ENCODE measurements at places on chromosomes 13 and 19.

DNA sequence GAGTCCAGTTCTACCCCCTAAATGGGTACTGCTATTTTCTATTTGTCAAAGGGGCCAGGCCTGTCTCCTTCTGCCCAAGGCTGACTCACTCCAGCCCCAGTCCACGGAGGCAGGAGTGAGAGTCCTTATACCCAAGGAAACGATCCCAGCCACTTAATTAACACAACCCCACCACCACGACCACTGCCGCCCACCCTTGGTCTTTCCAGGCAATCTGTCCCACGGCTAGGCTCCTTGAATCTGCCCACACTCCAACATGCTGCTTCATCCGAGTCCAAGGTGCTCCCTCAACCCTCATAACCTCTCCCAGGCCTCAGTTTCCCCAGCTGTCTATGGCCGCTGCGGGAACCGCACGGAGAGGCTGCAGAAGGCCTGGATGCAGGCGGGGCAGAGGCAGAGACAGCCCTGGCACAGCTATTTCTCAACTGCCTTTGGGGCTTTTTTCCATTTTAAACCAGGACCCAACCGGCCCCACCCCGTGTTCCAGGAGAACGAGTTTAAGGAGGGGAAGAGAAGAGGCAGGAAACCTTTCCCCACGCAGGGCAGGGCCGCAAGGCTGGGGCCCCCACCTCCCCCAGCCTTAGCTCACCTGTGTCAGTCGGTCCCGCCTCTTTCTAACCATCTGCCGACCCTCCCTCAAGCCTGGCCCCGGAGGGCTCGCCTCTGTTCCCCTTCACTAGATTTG, 746 bp downstream of the RAB3D start:
- no peak for DNase-seq

DNA sequence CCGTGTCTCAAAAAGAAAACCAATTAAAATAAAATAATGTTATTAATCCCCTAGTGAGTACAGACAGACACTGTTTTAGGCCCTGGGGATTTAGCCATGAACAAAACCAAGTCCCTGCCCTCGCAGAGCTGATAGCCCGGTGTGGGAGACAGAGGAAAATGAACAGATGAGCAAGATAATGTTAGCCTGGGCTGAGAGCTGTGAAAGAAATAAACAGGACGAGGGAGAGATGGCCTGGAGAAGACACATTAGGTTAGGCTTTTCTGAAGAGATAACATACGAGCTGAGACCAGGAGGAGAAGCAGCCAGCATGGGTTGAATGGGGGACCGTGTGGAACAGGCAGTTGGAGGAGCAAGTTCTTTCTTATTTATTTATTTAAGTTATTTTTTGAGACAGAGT, 9.0 kb downstream of the RELB start:
- DNase-seq: no peak

DNA sequence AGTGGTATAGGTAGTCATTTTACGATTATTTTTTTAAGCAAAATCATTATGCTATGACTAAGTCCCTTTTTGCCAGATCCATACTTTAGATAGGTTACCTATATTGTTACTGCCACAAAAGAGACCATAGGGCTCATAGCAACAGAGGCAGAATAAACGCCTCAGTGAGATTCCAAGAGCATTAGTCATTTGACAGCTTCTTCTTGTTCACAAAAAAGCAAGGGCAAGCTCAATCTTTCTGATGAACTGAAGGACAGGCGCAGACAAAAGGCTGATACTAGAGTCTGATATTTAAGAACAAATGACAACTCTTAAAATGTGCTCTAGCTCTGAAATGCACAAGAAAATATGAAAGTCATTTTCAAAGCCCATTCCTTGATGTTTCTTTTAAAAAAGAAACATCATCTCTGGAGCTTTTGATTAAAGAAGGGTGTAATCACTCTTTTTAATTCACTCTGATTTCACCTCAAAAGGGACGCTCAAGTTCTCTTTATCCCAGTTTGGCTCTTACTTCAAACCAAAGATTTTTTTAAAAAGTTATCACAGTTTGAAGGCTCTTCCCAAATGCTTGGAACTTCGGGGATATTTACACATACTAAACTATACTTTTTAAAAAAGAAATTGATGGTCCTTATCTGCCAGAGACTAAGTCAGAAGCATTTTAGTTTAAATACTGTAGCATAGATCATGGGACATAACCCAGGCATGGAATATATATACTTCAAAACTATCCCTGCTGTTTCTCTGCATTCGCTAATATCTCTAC, 187.2 kb downstream of the EFNB2 start:
- DNase-seq: no peak

GRCh38 chr13:74574964-74575728, 440.9 kb upstream of the KLF12 start:
- DNase-seq: no peak

GRCh38 chr13:93425411-93425810, 198.8 kb downstream of the GPC6 start:
- no peak for DNase-seq

DNA sequence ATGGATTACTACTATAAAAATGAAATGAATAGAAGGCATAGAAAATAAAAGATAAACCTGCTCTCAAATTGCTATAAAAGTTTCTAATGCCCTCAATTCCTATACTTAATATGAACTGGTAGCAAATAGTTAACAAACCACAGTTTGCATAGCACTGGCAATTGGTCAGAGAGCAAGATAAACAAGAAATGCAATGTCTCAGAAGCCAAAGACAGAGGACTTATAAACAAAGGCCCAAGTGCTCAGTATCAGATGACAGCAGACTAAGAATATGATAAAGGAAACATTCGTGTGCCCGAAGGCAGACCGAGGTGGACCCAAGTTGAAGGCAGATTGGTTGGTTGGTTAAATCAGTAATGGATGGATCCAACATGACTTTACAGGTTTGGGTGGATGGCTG, 50.6 kb downstream of the IPO5 start:
- DNase-seq: no peak

DNA sequence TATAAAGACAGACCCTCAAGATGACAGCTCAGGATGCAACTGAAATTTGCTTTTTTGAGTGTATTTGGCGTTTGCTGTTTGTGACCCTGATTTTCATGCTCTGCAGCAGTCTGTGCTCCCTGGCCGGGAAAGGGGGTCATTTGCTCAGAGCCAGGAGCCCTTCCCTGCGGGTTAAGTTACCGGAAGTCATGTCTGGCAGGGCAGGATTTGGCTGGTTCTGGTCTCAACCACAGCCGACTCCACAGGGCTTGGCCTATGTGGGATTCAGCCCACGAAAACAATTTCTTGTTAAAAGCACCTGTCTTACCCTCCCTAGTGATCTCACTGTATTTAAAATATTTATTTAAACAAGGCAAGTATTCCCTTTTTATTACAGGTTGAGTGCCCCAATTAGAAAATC, 22.6 kb downstream of the MCF2L start:
- no peak for DNase-seq

GRCh38 chr13:30319130-30319529, 11.8 kb upstream of the KATNAL1 start:
- DNase-seq: no peak

DNA sequence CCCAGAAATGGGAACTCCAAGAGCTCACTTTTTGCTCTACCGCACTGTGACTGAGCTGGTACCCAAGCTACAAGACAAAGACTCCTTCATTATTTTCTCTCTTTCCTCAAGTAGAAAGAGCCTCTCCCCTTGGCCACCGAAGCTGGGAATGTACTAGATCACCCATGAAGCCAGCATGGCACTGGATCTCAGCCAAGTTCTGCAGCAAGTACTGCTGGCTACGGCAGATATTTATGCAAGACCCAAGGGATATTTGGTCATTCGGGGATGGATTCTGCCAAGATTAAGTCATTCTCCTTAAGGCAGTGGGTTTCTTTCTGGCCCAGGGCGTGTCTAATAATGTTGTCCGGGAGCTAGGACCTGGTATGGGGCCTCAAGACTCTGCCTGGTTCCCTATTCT, 633.5 kb downstream of the SLITRK1 start:
- no peak for DNase-seq

- peak; percentile 79 for DNase-seq
Measured at GRCh38 chr19:16367261-16367683, 42.6 kb downstream of the KLF2 start.

DNA sequence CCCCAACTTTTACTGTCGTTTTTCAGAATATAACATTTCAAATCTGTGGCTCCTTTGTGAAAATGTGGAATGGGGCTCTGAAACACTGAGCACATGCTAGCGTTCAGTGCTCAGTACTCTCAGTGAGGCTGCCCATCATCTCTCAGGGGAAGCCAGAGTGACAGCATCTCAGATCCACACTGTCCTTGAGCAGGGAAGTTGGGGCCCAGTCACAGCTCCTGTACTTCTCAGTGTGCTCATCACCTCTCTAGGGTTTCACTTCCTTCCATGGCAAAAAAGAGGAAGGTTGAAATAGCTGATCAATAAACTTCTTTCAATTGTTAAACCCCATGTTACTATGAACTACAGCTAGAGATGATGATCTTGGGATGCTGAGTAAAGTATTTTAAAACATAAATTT, 565.9 kb upstream of the SPRY2 start:
- DNase-seq: no peak

- no peak for DNase-seq
Measured at GRCh38 chr19:455851-456546, 4.8 kb downstream of the SHC2 start.

DNA sequence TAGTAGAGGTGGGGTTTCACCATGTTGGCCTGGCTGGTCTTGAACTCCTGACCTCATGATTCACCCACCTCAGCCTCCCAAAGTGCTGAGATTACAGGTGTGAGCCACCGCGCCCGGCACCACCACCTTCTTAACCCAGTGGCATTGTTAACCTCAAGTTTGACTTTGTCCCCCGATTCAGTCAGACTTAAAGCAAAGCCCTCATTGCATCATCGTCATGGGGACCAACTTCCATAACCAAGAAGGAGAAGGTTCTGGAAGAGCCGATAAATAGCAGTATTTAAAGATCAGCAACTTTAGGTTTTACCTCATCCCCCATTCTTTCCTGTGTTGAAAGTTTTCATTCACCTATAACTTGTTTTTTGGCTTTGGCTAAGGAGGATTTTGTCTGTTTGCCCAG, 6.7 kb upstream of the INAFM1 start:
- DNase-seq: no peak

DNA sequence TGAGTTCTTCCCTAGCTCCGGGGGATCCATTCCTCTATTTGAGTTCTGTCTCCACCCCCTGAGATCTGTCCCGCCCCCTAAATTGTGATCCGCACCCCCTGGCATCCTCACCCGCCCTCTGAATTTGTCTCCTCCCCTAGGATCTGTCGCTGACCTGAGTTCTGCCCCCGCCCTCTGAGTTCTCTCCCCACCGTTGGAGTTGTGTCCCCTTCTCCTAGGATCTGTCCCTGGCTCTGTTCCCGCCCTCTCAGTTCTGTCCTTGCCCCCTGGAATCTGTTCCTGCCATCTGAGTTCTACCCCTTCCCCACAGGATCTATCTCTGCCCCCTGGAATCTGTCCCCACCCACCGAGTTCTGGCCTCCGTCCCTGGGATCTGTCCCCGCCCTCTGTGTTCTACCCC, 1.0 kb upstream of the SLC17A7 start:
- DNase-seq: no peak

DNA sequence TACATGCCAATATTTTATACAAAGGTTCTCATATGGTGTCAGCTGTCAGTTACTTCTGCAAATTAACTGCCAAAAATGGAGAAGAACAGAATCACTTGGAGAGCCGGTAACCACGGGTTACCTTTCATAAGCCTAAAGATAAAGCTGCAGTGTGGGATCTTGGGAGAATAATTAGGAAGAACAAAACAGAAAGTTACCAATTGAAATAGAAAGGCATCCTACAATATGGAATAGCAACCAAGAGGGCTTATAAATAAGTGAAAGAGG, 74.2 kb downstream of the TSHZ3 start:
- no peak for DNase-seq

DNA sequence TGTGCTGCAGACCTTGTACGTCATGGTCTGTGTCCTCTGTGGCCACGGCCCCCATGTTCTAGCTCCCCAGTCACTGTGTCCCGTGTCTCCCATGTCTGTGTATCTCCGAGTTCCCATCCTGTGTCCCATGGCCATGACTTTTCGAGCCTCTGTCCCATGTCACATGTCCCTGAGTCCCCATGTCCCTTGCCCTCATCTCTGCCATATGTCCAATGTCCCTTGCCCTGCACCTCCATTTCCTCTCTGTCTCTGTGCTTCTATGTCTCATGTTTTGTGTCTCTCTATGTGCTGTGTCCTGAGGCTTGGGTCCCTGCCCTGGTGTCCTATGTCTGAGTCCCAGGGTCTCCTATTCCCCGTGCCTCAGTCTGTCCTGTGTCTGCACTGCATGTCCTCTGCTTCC, 2.0 kb downstream of the ATP4A start:
- no peak for DNase-seq

- DNase-seq: no peak
Measured at GRCh38 chr19:51468545-51468920, 9.8 kb upstream of the CEACAM18 start.

- peak; percentile 34 for DNase-seq
Measured at GRCh38 chr13:99655351-99656091, 154.2 kb downstream of the TM9SF2 start.

GRCh38 chr13:91123456-91124127, 223.9 kb upstream of the MIR17HG start:
- no peak for DNase-seq

DNA sequence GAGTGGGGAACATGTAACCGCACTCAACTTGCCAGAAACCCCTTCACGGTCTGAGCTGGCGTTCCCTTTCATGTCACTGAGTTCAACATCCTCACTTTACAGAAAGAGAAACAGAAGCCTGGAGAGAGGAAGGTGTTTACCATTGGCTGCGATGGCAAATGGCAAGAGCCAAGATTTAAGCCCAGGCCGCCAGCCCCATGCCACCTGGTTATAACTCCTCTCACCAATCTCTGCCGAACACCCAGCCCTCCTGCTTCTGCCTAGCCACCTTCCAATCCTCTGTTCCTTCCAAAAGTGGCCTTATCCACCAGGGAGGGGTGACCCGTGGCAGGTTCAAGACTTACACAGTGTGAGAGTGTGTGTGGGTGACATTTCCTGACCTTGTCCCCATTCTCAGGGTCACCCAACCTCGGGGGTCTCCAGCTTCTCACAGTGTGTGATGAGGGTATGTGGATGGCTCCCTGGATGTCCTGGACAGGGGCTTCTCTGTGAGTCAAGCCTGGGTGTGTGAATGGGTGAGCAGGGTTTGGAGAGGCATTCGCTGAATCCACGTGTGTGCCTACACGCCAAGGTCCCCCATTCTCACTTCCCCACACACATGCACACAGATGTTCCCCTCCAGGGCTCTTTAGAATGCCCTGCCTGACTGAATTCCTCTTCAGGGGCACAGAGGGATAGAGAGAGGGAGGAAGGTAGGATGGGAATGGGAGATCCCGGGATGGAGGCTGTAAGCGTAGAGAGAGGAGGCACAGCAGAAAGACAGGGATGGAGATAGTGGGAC, 1.2 kb downstream of the CADM4 start:
- no peak for DNase-seq
